ENCODE measurements at places on chromosomes 11 and 22.

GRCh38 chr11:20754933-20755332 is 85.5 kb downstream of the NELL1 start:
- no peak for DNase-seq

DNA sequence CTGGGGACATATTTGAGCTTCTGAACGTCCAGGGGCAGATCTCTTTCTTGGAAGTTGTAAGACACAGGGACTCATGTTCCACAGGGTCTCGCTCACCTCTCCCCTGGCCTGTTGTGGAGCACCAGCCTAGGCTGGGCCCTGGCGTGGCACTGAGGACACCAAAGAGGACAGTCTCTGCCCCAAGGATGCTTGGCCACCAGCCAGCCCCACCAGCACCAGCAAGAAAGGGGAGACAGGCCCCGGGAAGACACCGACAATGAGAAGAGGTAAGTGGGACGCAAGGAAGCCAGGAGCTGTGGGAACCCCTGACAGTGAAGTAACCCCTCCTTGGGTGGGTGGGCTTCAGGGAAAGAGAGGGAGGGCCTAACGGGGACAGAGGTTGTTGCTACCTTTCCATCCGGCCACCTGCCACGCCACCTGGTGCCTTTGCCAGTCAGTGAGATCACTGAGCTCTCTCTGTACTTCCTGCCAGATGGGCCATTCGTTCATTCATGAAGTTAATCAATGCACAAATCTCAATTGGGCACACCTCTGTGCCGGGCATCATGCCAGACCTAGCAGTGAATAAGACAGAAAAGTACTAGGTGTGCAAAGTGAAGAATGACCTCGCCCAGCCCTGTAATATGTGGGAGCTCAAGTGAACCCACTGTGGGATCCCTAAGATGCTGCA is 11.1 kb downstream of the APOL5 start:
- peak; percentile 90 for DNase-seq

DNA sequence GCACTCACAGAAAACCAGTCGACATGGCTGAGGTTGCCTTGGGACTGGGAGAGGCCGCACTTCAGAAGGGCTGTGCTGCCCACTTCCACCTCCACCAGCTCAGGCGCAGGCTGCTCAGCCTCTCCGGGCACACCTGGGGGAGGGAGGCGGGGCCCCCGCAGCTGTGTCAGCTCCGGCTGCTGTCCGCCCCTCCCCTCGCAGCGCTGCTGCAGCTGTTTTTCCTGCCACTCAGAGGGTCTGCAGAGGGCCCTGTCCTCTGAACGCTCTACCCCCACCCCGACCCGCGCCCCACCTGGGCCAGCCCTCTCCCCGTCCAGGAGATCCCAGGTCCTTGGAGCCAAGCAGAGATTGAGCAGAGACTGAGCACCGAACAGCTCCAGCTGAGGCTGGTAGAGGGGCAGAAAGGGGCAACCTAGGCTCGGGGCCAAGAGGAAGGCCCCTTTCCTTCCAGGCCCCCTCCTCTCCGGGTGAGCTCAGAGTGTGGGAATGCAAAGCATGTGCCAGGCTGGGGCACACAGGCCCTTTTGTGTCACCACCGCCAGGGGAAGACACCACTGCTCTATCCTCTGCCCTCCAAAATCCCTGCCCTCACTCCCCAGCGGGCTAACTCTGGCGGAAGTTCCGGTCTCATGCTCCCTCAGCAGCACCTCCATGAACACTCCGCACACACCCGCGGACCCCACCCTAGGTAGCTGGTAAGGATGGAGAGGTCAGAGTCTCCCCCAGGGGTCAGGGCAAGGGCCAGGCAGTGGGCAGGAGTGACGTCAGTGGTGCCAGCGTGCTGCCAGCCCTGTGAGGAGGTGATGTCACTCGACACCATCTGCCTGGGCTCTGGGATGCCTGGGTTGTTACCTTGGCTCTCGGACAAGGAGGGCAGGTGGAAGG is 1.6 kb downstream of the MCAM start:
- DNase-seq: no peak

GRCh38 chr11:70669871-70670675 is 271.7 kb downstream of the CTTN start:
- no peak for DNase-seq

- DNase-seq: no peak
These were observed 176.7 kb upstream of the TENM4 start for GRCh38 chr11:79617561-79617960.

DNA sequence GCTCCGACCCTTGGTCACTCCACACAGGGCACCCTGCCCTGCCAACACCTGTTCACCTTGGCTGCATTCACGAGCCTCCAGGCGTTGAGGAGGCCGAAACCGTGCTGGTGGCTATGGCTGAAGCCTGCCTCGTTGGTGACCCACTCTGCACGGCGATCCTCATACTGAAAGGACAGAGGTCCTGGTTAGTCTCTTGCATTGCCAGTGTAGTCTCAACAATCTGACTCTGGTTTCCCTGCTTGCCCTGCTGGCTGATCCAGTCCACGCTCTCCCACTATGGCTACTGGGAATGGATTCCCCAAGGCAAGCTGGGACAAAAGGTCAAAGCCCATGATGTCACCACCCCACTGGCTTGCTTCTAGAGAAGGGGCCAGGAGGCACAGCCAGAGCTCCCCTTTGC is 12.9 kb downstream of the PCSK7 start:
- DNase-seq: no peak

All from mucosa of gallbladder (tissue), 1 donor.